NCI-H510A treated with DMSO at 0.1 percent for 48 hours (cell line): ENCODE measurements at places on chromosomes 3 and 15.

GRCh38 chr3:72099326-72100079 lies 314.6 kb upstream of the PROK2 start:
- DNase-seq = no peak

DNA sequence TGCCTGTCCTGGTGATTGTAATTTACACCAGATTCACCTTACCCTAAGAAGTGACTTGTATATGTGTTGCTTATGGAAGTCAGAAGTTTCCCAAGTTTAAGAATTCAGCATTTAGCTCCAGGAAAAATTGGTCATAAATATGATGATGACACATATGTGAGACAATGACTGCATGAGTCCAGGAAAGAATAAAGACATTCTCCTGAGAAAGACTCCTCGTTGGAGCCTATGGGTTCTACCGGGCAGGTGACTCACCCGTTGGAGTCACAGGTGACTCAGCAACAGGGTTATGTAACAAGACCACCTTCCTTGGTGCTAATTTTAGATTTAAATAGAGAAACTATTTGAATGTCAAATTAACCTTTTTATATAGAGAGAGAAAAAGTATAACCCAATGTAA lies 662.4 kb downstream of the FHIT start:
- DNase-seq = no peak

DNA sequence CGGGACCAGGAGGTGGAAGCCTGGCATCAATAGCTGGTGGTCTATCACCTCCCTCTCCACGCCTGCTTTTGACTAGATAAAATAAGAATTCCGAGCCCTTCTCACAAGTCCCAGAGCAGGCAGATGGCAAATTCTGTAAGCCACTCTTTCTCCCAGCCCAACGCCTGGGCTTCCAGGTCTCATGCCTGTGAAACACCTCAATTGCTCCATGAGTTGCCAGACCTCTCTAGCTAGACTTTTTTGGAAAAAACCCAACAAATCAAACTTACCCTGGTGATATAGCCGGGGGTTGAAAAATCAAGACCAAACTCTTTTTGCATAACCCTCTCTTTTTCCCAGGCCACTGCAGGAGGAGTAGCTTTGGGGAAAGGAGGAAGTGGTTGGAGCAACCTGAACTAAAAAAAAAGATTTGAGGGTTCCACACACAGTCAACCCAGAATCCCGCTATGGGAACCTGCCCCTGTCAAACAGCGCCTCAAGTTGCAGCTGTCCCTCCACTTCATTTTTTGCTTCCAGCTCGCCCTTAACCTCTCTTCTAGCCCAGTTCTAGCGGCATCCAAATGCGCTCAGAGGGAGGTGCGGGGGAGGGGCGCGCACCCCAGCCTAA lies 7.0 kb downstream of the BHLHE40 start:
- no peak for DNase-seq

- DNase-seq = no peak
These were observed 1030.4 kb upstream of the CADM2 start for GRCh38 chr3:83928391-83928790.

DNA sequence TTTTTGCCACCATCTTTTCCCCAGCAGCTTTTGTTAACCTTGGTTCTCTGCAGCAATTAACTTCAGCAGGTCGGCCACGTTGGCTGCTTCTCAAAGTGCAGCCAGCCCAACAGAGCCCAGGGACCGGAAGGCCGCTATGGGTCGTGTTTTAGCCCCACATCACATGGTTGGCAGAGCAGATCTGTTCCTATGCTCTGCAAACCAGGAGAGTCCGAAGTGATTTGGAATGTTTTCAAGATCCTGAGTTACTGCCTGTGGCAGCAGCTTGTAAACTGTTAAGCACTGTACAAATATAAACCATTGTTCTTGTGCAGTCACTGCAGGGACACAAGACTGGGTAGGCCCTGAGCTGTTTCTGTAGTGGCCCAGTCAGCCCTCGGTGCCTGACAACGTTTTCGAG lies 69.6 kb upstream of the MYZAP start:
- peak; percentile 53 for DNase-seq

GRCh38 chr15:64754663-64755426 lies 20.5 kb downstream of the RBPMS2 start:
- DNase-seq = no peak

- no peak for DNase-seq
These were observed 773 bp upstream of the DISP2 start for GRCh38 chr15:40357246-40357645.

DNA sequence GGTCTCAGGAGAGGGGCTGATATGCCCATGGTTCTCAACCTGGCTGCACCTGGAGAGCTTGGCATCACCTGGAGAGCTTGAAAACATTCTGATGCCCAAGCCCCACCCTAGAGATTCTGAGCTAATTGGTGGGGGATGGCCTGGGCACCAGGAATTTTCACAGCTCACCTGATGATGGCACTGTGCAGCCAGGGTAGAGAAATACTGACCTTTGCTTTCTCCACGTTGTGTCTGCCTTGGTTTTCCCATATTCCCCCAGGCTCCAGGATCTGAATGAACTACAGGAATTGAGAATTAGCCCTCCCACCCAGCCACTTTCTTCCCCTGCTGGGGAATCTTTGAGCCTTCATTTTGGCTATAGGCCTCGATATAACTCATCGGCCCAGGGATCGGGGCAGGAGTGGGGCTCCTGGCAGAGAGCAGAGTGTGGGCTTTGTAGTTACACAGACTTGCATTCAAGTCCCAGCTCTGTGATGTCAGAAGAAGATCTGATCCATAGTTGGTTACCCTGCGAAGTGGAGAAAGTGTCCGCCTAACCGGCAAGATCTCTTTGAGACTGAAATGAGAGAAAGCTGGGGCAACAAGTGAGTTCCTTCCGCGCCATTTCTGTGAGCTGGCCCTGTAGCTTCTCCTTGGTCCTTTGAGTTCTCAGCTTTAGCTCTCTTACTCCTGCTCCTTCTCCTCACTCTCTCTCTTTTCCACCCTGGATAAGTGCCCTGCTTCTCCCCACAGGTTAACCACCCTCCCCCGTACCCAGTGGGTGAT lies 33.1 kb upstream of the UBE2Q2 start:
- peak; percentile 52 for DNase-seq

DNA sequence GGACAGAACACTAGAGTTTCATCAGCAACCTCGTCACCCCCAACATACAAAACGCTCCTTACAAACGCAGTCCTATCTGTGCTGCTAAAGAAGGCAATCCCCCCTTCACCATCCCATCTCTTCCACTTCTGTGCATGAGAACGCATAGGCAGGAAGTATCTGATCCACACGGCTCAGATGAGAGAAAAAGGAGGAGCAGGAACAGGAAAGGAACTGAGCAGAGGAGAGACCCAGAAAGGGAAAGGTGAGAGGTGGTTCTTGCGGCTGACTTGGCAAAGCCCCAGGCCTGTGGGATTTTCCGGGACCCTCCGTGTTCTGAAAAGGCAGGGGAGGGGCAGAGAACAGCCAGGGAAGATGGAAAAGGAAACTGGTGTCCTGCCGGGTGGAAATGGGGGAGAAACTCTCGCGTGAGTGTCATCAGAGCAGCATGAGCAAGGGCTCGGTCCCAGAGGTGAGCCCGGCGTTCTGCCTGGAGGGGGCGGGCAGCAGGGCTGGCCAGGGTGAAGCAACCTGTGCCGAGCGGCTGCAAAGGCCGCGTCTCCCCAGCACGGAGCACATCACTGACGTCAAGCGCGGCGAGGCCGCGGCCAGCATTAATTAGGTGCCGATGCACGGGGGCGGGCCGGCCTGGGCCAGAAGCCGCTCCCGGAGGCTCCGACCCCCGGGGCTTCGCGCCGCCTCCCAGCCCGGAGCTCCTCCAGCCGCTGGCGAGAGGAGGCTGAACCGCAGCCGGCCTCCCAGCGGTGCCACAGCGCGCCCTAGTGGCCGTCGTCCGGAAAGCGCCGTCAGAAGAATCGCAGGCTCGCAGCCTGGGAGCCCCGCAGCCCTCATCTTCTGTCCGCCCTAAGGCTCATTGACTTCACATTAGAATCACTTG lies 35.8 kb downstream of the CPN2 start:
- peak; percentile 79 for DNase-seq

GRCh38 chr3:36792342-36792741 lies 28.0 kb upstream of the DCLK3 start:
- DNase-seq = no peak

DNA sequence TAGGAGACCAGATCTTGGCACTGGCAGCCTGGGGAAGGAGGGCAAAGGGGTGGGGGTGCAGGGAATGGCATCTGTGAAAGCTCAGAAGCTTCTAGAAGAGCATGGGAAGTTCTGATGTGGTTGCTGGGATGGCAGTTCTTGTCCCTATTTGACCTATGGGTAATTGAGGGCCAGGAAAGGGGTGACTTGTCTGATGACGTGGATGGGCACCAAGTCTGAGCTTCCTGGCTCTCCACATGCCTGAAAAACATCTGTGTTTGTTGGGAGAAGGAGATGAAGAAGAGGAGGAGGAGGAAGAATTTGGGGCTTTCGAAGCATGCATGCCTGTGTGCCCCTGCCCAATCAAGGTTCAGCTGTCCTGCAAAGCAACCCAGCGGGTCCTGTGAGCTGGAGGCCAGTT lies 158.8 kb downstream of the SMAD6 start:
- DNase-seq = no peak

DNA sequence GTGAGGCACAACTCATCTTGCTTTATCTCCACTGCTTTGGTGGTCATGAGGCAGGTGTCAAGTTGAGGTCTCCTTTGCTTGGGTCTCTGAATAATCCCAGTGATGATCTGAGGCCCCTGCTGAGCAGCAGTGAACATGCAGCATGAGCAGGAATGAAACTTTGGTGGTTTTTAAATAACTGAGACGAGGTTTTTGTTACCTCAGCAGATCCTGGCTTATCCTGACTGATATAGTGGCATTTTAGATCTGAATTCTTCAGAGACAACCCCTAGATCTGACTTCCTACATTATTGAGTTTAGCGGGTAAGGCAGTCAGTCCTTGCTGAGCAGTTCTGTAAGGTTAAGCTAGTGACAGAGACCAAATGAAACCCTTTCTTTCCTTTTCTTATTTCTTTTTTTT lies 230.4 kb downstream of the ARRDC4 start:
- no peak for DNase-seq

- no peak for DNase-seq
These were observed 432.0 kb upstream of the TBL1XR1 start for GRCh38 chr3:177629276-177629675.

DNA sequence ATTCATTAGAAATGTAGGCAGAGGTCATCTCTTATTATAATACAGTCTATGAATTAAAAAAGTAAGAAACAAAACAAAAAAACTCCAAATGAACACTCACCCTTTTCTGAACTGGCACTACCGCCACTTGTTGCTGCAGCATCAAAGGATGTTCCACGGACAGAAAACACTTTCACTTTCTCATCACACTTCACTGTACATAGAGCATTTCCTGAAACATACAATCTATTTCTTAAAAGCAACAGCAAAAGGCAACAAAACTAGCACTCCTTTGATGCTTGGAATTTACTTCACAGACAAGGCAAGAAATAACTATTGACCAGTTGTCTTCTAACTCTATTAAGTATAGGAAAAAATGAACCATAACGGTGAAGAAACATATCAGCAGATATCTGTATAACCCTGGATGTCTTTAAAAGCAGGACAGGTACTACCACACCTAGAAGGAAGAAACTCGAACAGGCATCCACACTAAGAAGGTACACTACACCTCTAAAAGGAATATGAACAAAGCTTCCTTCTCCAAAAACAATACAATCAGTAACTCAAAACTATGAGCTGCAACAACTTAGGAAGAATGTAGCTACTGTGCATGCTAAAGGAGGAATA lies 24.9 kb downstream of the ETFA start:
- DNase-seq = no peak

GRCh38 chr3:79380581-79380980 lies 387.2 kb downstream of the ROBO1 start:
- DNase-seq = no peak

- DNase-seq = no peak
These were observed 675 bp downstream of the RBM15B start for GRCh38 chr3:51391566-51392354.

GRCh38 chr3:71863563-71864190 lies 78.7 kb upstream of the PROK2 start:
- no peak for DNase-seq

- DNase-seq = no peak
These were observed 467 bp downstream of the PIF1 start for GRCh38 chr15:64824929-64825430.

- no peak for DNase-seq
These were observed 4.3 kb downstream of the WDR48 start for GRCh38 chr3:39056151-39056550.

GRCh38 chr15:93496888-93497287 lies 407.9 kb upstream of the RGMA start:
- DNase-seq = no peak

DNA sequence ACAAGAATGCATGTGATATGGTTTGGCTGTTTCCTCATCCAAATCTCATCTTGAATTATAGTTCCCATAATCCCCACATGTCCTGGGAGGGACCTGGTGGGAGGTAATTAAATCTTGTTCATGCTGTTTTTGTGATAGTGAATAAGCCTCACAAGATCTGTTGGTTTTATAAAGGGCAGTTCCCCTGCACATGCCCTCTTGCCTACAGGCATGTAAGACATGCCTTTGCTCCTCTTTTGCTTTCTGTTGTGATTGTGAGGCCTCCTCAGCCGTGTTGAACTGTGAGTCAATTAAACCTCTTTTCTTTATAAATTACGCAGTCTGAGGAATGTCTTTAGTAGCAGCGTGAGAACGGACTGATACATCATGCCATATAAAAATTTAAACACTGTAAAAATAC lies 1537.0 kb downstream of the OTOL1 start:
- DNase-seq = no peak

DNA sequence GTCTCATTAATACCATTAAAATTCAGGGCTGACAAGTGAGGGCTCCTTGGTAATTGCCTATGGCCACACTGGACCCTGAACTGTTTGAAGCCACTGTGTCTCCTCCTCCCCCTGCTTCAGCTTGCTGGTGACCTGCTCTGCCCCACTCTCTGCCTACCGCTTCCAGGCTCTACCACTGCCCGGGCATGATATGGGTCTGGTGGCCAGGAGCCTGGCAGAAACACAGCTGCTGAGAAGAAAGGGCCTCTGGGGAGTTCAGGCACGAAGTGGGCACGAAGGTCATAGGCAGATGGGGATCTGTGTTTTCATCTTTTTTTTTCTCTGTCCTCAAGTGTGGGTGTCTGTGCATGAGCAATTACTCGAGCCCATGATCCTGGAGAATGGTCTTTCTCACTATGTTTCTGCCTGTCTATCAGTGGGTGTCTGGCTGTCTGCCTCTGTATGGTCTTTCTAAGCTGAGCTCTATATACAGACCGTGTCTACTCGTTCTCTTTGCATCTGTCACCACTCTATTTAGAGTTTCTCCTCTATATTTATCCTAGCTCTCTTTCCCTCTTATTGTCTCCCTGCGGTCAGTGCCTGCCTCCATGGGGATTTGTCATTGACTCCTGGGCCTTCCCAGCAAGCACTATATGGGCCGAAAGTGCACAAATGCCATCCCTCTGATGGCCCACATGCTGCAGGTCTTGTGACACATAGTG lies 42.1 kb upstream of the EPHB1 start:
- DNase-seq = no peak

DNA sequence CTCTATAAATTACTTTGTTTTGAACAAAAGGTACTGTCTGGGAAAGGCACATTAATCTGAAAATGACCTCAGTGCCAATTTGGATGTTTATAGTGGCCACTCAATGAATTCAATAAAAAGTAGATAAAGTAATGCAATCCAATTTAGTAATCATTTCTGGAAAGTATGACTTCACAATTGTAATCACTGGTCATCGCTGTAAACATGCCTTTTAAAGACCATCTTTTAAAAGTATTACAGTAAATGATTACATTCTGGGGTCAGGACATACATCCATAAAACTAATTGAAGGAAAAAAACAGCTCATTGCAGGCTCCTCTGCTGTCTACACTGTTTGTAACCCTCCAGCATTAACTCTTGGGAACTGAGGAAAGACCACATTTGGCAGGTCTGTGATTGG lies 43.2 kb downstream of the HRH1 start:
- DNase-seq = no peak
